ENCODE measurements at places on chromosomes 3 and 15. TPM values are rescaled to one million over a fixed set of nuclear protein-coding genes. Genes with fewer than 3 reads are reported as not detected.

DNA sequence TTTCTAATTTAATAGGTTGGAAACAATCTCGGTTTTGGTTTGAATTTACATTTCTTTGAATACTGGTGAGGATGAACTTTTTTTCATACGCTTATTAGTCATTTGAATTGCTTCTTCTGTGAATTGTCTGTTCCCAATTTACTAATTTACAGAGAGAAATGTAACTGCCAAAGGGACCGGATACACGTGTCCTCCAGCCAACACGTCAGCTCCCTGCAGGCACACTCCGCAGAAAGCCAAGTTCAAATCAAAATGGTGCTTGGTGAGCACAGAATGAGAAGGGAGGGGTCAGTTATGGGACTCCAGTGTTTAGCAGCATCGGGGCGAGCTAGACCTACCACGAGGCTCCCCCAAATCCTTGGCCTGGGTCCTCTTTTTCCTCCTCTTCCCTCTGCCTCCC is 10.8 kb upstream of the TSEN2 start:
- DNase-seq, result no peak

DNA sequence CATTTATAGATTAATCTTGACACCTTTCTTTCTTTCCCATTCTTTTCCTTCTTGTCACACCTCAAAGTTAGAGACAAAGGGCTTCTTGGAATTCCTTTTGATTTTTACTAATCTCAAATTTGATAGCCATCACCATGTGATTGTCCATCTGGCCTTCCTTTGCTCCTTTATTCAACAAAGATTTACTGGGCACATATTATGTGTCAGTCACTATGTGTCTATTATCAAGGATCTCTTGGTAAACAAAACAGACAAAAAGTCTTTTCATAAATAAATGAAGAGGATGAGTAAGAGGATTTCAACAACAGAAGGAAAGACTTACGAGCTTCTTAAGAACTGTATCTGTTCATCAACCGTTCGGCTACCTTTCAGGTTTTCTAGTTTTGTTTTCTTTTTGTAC is 56.5 kb downstream of the SAMMSON start:
- DNase-seq, result no peak

DNA sequence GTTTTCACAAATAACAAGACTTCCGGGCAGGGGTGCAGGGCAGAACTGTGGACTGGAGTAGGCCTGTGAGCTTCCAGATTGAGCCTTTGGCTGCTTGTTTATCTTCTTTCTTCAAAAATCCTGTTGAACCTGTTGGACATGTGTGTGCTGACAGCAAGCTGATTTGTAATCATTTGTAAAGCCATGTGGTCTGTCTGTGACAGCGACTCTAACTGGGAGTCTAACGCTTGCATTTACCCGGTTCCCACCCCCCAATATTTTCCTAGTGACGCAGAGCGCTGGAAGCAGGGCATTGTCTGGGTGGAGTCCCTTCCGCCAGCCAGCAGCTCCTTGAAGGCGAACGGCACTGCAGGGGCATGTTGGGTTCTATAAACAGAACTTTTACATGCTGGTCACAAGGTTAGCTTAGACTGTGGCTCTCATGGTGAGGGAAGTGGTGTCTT is 85.7 kb upstream of the MYZAP start:
- no peak for DNase-seq

Gene SH2D7
- total RNA-seq, result not detected

DNA sequence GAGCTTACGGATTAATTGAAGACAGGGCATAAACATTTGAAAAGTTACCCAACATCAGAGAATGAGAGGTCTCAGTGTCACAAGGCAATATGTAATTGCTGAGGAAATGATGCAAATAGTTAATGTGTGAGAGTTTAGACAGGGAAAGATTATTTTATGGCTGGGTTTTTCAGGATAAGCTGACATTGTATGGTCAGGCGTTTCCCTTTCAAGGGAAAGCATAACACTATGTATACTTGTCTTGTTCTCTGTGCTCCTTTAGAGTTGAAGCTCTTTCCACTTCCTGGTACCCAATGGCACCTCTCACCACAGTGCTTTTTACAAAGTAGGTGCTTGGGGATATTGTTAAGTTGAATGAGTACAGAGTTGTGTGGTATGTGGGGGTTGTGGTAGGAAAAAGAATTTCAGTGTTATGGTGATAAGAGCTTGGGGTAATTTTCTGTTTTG is 19.9 kb downstream of the IQGAP1 start:
- DNase-seq, result no peak

Gene FANCD2OS
- total RNA-seq, result not detected

- DNase-seq, result no peak
Observed at GRCh38 chr3:46831316-46831715, 31.9 kb downstream of the MYL3 start.

Gene PLA2G4D
- 0.33 TPM for total RNA-seq

- no peak for DNase-seq
Observed at GRCh38 chr3:123587401-123587800, 2.5 kb upstream of the HACD2 start.

Gene RBP2
- total RNA-seq, result not detected

DNA sequence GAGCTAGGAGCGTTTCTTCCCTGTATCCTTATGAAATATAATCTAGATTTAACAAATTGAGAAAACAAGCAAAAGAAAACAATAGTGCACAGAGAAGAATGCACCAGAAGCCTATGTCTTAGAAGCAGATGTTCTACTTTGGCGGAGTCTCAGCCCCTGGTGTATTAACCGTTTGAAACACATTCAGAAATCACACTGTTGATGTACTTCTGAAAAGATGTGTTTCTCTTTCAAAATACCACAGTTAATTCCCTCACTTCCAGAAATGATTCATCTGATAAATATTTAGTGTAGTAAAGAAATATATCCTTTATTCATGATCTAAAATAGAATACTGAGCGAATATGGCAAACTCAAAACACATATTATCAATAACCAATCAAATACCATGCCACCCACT is 77.7 kb downstream of the CBLB start:
- DNase-seq, result no peak

Gene LSAMP
- total RNA-seq, result 0.66 TPM

GRCh38 chr15:68615811-68616210 is 37.0 kb downstream of the CORO2B start:
- no peak for DNase-seq
